H4 (cell line): ENCODE measurements at places on chromosomes 13 and 19. TPM values are rescaled to one million over a fixed set of nuclear protein-coding genes. Genes with fewer than 3 reads are reported as not detected.

DNA sequence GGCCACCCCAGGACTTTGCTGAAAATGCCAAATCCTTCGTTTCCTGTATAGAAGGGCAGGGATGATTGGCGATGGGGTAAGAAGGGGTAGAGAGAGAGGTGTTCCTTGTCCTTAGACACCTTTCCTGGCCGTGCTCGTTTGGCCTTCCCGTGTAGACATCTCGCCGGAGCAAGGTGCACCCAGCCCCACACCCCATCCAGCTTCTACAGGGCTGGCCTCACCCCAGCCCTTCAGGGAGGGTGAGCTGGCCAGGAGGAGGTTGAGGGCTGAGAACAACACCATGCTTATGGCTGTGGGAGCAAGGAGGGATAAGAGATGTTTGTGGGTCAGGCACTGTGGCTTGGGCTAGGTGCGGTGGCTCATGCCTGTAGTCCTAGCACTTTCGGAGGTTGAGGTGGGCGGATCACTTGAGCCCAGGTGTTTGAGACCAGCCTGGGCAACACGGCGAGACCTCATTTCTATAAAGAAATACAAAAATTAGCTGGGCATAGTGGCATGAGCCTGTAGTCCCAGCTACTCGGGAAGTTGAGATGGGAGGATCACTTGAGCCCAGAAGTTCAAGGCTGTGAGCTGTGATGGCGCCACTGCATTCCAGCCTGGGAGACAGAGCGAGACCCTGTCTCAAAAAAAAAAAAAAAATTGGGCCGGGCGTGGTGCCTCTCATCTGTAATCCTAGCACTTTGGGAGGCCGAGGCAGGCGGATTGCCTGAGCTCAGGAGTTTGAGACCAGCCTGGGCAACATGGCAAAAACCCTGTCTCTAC, 15.5 kb downstream of the SMARCA4 start:
- DNase-seq: no peak

- DNase-seq: no peak
Measured at GRCh38 chr19:49231389-49231788, 73.8 kb downstream of the TRPM4 start.

GRCh38 chr19:33387351-33388230, 14.1 kb downstream of the CEBPG start:
- no peak for DNase-seq

Gene ATP1A3
- total RNA-seq: 2.1 and 2.8 TPM in 2 replicates

DNA sequence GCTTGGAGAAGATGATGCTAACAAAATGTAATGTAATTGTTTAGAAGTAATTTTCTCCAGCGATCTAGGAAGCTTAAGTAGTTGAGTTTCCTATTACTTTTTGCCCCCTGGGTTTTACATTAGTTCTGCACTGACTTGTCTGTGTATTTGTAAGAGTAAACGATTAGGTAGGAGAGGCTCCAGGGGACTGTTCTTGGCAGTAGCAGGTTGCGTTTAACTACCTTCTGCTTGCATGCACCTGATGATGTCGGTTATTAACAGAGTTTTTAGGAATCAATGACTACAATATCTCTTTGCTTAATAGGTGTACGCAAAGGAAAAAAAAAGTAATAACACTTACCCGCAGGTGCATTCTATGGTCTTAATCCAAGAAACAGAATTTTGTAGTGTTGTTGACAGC, 18.3 kb upstream of the UGGT2 start:
- DNase-seq: no peak

GRCh38 chr13:105436943-105437342, 1098.5 kb downstream of the EFNB2 start:
- no peak for DNase-seq
